ENCODE measurements at places on chromosomes 7 and 10. TPM values are rescaled to one million over a fixed set of nuclear protein-coding genes. Genes with fewer than 3 reads are reported as not detected.

AHR gene
- 274 TPM for total RNA-seq

VSIR gene
- 75.3 TPM for total RNA-seq

NRG3 gene
- total RNA-seq, result not detected

PNLIPRP3 gene
- total RNA-seq, result 0.59 TPM

VGF gene
- 0.36 TPM for total RNA-seq

ANKRD7 gene
- 1.8 TPM for total RNA-seq

IGFBP3 gene
- 2,046 TPM for total RNA-seq

BMPR1A gene
- total RNA-seq, result 71.7 TPM

ELN gene
- total RNA-seq, result 69.1 TPM

ACBD5 gene
- 23.2 TPM for total RNA-seq

COL28A1 gene
- total RNA-seq, result 0.29 TPM

DPYSL4 gene
- 0.72 TPM for total RNA-seq

KCNMA1 gene
- 77.8 TPM for total RNA-seq

DNA sequence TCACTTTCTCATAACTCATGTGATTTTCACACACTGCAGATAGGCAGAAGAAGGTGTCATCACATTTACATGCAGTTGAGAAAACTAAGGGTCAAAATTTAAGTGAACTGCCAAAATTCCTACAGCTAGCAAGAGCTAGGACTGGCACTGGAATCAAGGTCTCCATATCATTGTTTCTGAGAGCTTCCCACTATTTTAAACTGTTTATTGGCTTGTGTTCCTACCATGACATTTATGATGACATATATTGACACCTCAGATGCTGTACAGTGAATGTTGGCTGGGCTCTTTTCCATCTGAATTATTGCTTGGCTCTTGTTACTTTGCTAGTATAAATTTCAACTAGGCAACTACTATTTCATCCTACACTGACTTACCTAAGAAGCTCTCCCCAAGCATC lies 2.0 kb downstream of the THSD7A start:
- no peak overlapping the region for H3K4me3 ChIP-seq
- peak; percentile 56 for DNase-seq
- H3K36me3 ChIP-seq, result no peaks in the 10 kb centered on the region
- H3K27ac ChIP-seq, result no peak overlapping the region

DNA sequence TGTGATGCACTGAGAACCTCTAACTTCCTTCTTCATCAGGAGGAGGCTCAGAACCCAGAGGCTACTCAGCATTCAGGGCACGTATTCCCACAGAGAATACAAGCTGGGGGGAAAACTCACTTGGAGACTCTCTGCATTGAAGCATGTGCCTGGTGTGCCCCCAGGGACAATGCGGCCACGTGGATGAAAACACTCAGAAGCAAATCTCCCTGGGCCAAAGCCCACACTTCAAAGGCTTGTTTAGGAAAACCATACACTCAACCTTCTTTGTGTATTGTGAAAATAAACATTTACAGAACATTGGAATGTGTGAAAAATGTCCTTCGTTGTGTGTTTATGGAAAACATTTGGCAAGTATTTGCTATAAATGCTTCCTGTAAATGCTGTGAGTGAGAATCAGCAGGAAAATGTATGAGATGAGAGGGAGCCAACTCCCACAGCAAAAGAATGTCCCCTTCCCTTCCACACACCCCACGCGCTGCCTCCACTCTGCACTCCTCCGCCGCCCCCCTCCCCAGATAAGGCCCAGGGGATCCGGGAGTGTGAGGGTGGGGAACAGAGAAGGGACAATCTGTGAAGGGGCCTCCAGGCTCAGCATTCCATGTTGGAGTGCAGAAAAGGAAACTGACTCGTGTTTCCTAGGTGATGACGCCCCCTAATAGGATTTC lies 339.5 kb downstream of the ELMO1 start:
- no peaks in the 10 kb centered on the region for H3K4me1 ChIP-seq
- H3K27me3 ChIP-seq, result no peaks in the 10 kb centered on the region
- no peak overlapping the region for H3K4me3 ChIP-seq
- no peak for DNase-seq

GRCh38 chr10:47161465-47161864 lies 138.5 kb upstream of the GDF10 start:
- H3K27me3 ChIP-seq, result peaks cover 3% of the 10 kb centered on the region
- H3K4me3 ChIP-seq, result no peak overlapping the region
- no peak overlapping the region for H3K27ac ChIP-seq
- H3K36me3 ChIP-seq, result no peaks in the 10 kb centered on the region

GRCh38 chr10:112819231-112819630 lies 130.8 kb upstream of the TCF7L2 start:
- peak; percentile 68 for DNase-seq
- no peak overlapping the region for H3K4me3 ChIP-seq
- H3K36me3 ChIP-seq, result no peaks in the 10 kb centered on the region

GRCh38 chr7:44368885-44369284 lies 43.5 kb upstream of the CAMK2B start:
- H3K4me3 ChIP-seq, result no peak overlapping the region
- no peak overlapping the region for H3K27ac ChIP-seq
- H3K4me1 ChIP-seq, result peaks cover 16% of the 10 kb centered on the region

GRCh38 chr10:4643471-4643870 lies 182.5 kb upstream of the AKR1E2 start:
- H3K36me3 ChIP-seq, result no peaks in the 10 kb centered on the region
- H3K4me1 ChIP-seq, result peaks cover 9% of the 10 kb centered on the region
- no peak for DNase-seq

DNA sequence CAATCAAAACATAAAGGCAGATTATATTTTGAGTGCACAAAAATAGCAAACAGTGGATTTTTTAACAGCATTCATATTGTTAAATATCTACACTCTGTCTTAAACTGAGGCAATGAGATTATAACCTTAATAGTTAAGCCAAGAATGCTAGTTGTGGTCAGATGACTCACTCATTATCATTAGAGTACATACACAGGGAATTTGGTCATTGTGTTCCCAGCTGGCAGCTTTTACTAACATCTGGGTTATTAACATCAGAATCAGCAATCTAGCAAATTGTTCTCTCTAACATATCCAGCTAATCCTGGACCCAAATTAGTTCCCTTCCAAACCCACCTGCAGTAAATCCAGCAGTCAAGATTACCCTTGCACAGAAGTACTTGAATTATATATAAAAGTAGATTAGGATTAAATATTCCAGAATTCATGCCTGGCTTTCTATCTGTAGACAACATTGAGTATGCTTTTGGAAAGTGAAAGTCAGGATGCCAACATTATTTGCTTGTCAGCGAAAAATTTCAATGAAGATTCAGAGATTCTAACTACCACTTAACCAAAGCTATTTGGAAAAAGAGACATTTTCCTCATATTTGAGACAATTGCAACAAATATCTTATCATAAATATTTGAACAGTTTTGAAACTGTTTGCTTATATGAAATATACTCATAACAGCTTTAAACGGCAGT lies 1035.6 kb upstream of the PHF14 start:
- H3K4me3 ChIP-seq, result no peak overlapping the region
- H3K4me1 ChIP-seq, result no peaks in the 10 kb centered on the region
- H3K36me3 ChIP-seq, result no peaks in the 10 kb centered on the region
- no peaks in the 10 kb centered on the region for H3K27me3 ChIP-seq

GRCh38 chr7:151088856-151089699 lies 2.8 kb downstream of the AGAP3 start:
- peaks cover 7% of the 10 kb centered on the region for H3K36me3 ChIP-seq
- peak; percentile 92 for DNase-seq
- peak overlapping the region; percentile 79 for H3K27ac ChIP-seq
- H3K27me3 ChIP-seq, result no peaks in the 10 kb centered on the region
- H3K4me3 ChIP-seq, result peak overlapping the region; percentile 91

GRCh38 chr7:76282344-76283253 lies 19.9 kb upstream of the HSPB1 start:
- H3K4me3 ChIP-seq, result peak overlapping the region; percentile 45
- no peaks in the 10 kb centered on the region for H3K36me3 ChIP-seq
- peak; percentile 89 for DNase-seq
- no peak overlapping the region for H3K27ac ChIP-seq

DNA sequence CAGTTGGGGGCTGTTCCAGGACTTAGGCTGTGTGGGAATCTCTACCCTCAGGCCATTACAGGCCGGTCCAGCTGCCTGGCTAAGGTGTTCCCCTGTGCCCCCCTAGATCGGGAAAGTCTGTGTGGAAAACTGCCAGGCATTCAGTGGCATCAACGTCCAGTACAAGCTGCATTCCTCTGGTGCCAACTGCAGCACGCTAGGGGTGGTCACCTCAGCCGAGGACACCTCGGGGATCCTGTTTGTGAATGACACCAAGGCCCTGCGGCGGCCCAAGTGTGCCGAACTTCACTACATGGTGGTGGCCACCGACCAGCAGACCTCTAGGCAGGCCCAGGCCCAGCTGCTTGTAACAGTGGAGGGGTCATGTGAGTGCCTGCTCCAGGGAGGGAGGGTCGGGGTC lies 27.1 kb upstream of the CSGALNACT2 start:
- no peak for DNase-seq
- H3K4me3 ChIP-seq, result no peak overlapping the region
- H3K27ac ChIP-seq, result no peak overlapping the region
- H3K36me3 ChIP-seq, result no peaks in the 10 kb centered on the region
- H3K27me3 ChIP-seq, result no peaks in the 10 kb centered on the region
- H3K4me1 ChIP-seq, result no peaks in the 10 kb centered on the region

DNA sequence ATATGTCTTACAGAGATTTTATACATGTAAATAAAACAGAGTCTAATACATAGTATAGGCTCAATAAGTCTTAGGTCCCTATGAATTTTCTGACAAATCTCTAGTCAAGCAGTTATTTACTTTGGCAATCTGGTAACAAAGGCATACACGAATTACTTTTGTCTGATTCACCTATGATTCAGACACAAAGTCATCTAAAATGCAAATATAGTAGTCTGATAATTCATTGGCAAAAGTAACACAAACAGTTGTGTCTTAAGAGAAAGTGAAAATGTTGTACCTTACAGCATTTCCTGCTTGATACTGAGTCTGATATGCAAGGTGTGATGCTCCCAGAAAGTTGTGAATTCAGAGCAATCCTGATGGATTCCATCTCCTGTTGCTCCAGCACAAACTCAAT lies 209.4 kb upstream of the PRSS1 start:
- peak; percentile 78 for DNase-seq
- peak overlapping the region; percentile 41 for H3K27ac ChIP-seq
- no peak overlapping the region for H3K4me3 ChIP-seq
- H3K4me1 ChIP-seq, result peaks cover 31% of the 10 kb centered on the region

DNA sequence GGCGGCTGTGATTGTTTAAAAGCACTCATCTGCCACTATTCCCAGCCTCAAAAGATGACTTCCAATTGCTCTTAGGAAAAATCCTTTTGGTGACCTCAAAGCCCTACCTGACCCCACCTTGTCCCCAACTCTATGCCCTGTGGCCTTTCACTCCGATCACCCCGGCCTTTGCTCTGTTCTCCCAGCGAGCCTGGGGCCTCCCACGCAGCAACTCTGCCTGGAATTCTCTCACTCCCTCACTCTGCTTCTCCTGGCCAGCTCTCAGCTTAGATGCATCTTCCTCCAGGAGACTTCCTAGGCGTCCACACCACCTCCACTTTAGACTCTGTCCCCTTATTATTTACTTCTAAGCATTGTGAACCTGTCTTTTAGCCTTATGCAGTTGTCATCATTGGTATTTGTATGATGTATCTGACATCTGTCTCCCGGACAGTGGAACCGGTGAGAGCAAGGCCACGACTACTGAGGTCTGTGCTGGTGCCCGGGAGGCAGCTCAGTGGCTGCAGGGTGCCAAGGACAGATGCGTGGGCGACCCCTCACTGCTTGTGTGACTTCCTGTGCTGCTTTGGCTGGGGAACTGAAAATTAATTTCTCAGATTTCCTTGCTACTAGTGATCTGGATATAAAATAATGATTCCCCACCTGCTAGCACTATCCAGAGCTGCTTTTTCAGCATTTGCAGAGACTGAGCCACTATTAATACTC lies 63.0 kb downstream of the PIP4K2A start:
- no peaks in the 10 kb centered on the region for H3K27me3 ChIP-seq
- no peak overlapping the region for H3K27ac ChIP-seq
- H3K4me3 ChIP-seq, result no peak overlapping the region
- DNase-seq, result no peak

GRCh38 chr7:3229904-3230470 lies 71.1 kb upstream of the SDK1 start:
- no peaks in the 10 kb centered on the region for H3K4me1 ChIP-seq
- no peak for DNase-seq
- no peak overlapping the region for H3K4me3 ChIP-seq
- H3K36me3 ChIP-seq, result no peaks in the 10 kb centered on the region

GRCh38 chr10:117980216-117980615 lies 66.5 kb downstream of the RAB11FIP2 start:
- H3K4me3 ChIP-seq, result no peak overlapping the region
- H3K4me1 ChIP-seq, result peaks cover 6% of the 10 kb centered on the region
- no peaks in the 10 kb centered on the region for H3K27me3 ChIP-seq
- H3K27ac ChIP-seq, result peak overlapping the region; percentile 50
- no peaks in the 10 kb centered on the region for H3K36me3 ChIP-seq

DNA sequence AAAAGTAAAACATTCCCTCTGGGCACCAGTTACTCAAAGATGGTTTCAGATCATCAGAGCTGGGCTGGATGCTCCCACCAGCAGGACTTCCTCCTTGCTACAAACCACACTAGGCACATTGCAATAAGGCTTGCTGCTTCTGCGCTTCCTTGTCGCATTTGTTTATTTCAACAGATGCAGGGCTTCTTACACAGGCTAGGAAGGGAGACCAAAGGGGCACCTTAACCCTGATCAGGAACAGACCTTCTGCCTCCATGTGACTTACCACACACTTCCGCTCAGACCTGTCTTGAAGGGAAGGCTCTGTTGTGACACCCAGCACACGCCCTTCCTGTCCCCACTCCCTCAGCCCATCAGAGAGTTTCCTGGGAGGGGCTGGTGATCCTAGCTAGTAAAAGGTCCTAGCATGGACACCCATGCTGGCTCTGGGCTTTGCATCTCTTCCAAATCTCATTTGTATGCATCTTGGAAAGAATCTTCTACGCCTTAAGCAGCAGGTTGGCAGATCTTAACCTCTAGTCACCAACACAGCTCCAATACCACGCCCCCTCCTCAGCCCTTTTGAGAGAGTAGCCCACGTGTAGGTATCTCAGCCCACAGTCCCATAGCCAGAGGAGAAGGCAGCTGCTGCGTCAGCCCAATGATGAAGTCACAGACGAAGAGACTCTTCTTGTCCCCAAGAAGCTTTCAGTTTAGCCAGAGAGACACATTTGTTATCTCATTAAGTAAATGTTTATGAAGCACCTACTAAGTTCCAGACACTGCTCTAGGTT lies 47.1 kb upstream of the SVIL start:
- no peak for DNase-seq
- H3K4me3 ChIP-seq, result no peak overlapping the region
- no peaks in the 10 kb centered on the region for H3K4me1 ChIP-seq
- no peaks in the 10 kb centered on the region for H3K36me3 ChIP-seq

GRCh38 chr10:118045837-118046394 lies 825 bp downstream of the RAB11FIP2 start:
- H3K4me3 ChIP-seq, result peak overlapping the region; percentile 86
- peak; percentile 85 for DNase-seq
- no peaks in the 10 kb centered on the region for H3K27me3 ChIP-seq
- peaks cover 38% of the 10 kb centered on the region for H3K4me1 ChIP-seq
- peak overlapping the region; percentile 78 for H3K27ac ChIP-seq
